G401 (cell line): ENCODE measurements at places on chromosomes 7 and 10. TPM values are rescaled to one million over a fixed set of nuclear protein-coding genes. Genes with fewer than 3 reads are reported as not detected.
A peak's percentile ranks its signal among the peaks of the same experiment; 100 is the strongest.

DNA sequence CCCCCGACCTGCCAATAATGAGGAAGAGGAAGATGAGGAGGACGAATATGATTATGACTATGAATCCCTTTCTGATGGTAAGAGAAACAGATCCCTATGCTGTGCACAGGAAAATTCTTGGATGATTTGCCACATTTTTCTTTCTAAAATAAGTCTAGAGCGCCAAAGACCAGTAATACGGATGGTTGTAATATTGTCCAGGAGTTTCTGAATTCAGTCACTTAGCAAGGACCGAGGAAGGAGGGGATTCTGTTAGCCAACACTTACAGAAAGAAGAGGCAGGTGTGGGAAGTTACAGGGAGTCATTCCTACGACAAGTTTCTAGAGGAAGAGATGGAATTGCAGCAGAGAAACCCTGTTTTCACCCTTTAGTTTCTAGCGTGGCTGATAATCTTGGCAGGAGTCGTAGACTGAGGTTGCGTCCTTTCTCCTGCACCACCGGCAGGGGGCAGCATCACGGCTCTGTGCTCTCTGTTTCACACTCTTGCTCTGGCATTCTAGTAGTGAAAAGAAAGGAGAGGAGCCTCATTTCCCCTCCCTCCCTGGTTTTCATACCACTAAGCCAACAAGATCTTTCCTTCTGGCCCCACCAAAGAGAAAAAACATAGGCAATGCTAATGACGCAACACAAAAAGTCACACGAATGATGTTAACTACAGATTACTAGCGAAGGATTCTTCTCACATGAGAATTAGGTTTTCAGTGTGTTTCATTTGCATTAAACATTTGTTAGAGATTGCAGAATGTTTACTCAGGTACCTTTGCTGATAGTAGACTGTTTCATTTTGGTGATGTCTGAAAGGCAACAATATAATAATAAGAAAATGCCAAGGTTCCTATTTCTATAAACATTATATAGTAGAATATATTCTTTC is 82.7 kb downstream of the NOC3L start:
- DNase-seq, result peak; percentile 29

GRCh38 chr10:116270771-116271592 is 2.0 kb downstream of the GFRA1 start:
- DNase-seq, result no peak

- DNase-seq, result no peak
Observed at GRCh38 chr10:58930500-58930899, 245.9 kb upstream of the PHYHIPL start.

- no peak for DNase-seq
Observed at GRCh38 chr7:134623193-134623592, 23.5 kb upstream of the BPGM start.

- no peak for DNase-seq
Observed at GRCh38 chr7:1065263-1065584, 20.9 kb downstream of the GPR146 start.

DNA sequence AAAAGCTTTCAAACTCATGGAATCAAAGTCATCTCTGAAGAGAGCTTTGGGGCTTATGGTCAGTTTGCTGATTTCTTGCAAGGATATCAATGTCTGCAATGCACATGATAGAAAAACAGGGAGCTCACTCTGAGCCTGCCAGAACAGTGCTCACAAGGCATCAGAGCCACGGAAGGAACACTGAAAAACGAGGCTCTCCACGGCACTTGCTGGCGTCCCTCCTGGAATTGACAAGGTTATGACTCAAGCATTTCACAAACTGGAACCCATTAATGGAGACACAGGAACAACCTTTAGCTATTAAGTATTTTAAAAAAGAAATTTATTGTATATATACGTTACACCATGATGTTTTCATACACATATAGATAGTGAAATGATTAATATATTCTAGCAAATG is 266.3 kb downstream of the KCND2 start:
- DNase-seq, result no peak

- DNase-seq, result no peak
Observed at GRCh38 chr10:125699562-125700143, 16.7 kb upstream of the TEX36 start.

The IQUB gene
- not detected in 2 replicates for total RNA-seq

The CTNNA3 gene
- total RNA-seq, result not detected in 2 replicates

The SEMA3E gene
- total RNA-seq, result 0.47 and 1.2 TPM in 2 replicates

The NKX1-2 gene
- total RNA-seq, result 0.06 and 0.68 TPM in 2 replicates
